ENCODE measurements at places on chromosomes 4 and X. TPM values are rescaled to one million over a fixed set of nuclear protein-coding genes. Genes with fewer than 3 reads are reported as not detected.

- DNase-seq, result no peak
Measured at GRCh38 chr4:101400096-101400495, 52.8 kb upstream of the PPP3CA start.

DNA sequence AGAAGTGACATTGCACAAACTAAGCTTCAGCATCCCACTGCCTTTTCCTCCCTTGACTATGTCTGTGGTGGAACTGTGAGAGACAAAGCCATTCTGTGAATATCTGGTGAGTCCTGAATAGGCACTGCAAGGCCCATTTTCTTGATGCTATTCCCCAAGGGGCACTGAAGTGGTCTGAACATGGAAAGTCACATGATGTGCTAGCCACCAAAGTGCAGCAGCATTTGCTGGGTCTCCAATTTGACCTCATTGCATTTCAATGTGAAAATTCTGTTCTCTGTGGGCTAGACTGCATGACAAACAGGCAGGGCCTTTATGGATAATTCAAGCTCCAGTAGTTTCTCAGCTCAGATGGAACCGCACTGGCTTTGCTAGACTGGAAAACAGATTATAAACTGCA, 627.4 kb upstream of the BOD1L1 start:
- DNase-seq, result no peak

The ALAS2 gene
- 1,807 TPM for total RNA-seq

The INPP4B gene
- total RNA-seq, result 2.8 TPM

DNA sequence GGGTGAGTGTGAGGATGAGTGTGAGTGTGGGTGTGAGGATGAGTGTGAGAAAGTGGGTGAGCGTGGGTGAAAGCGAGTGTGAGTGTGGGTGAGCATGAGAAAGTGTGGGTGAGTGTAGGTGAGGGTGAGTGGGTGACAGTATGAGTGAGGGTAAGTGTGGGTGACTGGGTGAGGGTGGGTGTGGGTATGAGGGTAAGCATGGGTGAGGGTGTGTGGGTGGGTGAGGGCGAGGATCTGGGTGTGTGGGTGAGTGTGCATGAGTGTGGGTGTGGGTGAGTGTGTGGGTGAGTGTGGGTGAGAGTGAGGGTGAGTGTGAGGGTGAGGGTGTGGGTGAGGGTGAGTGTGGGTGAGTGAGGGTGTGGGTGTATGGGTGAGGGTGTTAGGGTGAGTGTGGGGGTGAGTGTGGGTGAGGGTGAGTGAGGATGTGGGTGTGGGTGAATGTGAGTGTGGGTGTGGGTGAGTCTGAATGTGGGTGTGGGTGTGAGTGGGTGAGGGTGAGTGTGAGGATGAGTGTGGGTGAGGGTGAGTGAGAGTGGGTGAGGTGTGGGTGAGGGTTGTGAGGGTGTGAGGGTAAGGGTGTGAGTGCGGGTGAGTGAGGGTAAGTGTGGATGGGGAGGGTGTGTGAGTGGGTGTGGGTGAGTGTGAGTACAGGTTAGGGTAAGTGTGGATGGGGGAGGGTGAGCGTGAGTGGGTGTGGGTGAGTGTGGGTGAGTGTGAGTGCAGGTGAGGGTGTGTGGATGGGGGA, 48.9 kb downstream of the ING2 start:
- DNase-seq, result no peak

DNA sequence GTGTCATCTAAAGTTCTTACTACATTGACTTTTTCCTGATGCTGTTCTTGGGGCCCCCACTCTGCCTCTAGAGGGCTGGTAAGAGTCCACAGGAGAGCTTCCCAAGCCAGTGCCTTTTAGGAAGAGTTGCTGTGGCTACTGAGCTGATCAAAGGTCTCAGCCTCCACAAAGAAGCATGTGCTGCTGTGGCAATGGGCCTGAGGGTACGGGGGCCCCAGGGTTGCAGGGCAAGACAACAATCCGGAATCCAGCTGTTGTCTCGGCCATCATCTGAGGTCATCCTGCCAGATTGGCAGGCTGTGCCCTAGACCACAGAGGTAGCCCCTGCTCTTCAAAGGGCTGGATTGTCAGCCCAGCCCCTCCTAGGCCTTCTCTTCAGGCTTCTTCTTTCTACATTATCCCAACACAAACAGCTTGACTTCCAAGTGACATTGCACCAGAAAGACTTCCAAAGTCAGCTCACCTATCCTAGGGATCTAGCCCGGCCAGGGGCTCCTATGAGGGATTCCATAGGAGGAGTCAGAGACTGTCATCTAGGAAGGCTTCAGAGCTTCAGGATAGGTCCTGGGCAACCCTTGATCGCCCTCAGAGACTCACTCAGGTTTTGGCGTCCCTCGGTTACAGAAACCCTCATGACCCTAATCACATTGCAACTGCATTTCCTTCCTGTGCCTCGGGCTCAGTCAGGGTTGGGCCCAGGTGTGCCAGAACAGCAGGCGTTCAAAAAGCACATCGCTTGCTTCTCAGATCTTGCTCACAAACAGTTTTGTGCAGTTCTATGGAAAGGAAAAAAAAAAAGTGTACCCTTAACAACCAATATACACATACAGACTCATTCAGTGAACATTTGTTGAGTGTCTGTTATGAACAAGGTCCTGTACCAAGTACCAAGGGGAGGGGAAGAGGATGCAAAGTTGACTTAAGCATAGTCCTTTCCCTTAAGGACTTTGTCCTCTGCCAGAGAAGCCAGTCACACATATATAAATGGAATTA, 27.8 kb downstream of the SLC25A5 start:
- DNase-seq, result no peak
